ENCODE measurements at places on chromosomes 3 and 15.

GRCh38 chr3:46116996-46117395 is 89.7 kb upstream of the XCR1 start:
- no peak for DNase-seq

DNA sequence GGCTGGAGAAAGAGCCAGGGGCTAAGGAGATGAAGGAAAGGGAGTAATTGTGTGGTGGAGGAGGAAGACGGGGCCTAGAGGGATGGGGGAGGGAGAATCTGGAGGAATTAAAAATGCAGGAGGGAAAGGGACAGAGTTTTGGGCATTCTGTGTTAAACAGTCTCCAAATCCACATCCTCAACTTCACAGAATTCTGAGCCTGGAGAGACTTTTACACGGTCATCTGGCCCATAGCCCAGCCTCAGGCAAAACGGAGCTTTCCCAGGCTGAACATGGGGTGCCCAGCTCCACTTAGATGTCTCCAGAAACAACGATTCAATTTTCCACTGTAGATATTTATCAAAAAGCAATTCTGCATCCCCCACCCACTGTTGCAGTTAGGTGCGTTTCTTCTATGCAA is 137.6 kb upstream of the HACD2 start:
- DNase-seq = no peak

DNA sequence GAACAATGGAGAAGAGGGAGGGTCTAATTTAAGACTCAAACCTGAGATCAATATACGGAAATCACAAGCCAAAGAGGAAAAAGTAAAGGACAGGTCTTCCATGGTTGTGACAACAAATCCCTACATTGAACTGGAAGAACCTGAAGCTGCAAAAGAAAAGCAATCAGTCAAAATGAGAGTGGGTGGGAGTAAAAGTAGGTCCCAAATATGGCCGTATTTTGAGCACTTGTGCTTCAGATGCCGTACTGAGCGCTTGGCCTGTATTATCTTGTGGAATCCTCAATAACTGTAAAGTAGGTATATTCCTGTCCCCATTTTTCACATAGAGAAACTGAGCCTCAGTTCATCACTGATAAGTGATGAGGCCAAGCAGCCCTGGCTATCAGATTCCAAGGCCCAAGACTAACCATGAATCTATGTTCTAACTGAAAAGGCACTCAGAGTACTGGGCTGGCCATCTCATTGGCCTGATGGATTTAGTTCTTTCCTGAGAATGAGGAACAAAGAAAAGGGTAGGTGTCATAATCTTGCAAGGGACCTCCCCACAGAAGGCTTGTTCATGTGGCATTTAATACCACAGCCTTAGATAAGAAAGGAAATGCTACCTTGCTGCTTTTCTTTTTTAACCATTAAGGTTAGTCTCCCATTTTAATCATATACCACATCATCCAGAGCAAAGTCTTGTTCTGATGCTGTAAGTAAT is 52.5 kb downstream of the LRRN1 start:
- no peak for DNase-seq

DNA sequence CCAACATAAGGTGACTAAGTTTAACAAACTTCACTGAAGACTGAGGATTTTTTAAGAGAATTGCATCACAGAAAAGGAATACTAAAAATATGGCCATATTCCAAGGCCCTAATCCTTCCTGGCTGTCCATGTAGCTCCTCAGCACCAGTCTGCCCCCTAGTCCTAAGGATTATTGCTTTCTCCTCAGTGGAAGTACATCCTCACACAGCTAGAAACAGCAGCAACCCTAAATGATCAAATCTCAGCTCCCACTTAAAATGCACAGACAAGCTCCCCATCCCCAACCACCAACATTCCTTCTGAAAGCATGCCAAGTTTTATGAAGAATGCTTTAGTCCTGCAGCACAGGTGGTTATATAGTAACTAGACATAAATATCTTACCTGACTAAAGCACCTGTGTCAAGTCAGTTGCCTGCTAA is 14.7 kb downstream of the ST3GAL6 start:
- DNase-seq = no peak

DNA sequence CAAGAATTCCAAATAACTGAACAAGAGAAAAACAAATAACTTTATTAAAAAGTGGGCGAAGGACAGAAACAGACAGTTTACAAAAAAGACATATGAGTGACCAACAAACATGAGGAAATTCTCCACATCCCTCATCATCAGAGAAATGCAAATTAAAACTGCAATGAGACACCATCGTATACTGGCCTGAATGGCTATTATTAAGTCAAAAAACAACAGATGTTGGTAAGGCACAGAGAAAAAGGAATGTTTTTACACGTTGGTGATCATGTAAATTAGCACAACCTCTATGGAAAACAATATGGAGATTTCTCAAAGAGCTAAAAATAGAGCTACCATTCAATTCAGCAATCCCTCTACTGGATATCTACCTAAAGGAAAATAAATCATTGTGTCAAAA is 1260.4 kb upstream of the ALCAM start:
- no peak for DNase-seq

Data from T-helper 2 cell (primary cell).